ENCODE measurements at places on chromosomes 2 and 18. TPM values are rescaled to one million over a fixed set of nuclear protein-coding genes. Genes with fewer than 3 reads are reported as not detected.
A peak's percentile ranks its signal among the peaks of the same experiment; 100 is the strongest.

- DNase-seq, result peak; percentile 8
Observed at GRCh38 chr2:61911510-61911909, 6.0 kb downstream of the COMMD1 start.

Gene ASPRV1
- not detected for total RNA-seq

DNA sequence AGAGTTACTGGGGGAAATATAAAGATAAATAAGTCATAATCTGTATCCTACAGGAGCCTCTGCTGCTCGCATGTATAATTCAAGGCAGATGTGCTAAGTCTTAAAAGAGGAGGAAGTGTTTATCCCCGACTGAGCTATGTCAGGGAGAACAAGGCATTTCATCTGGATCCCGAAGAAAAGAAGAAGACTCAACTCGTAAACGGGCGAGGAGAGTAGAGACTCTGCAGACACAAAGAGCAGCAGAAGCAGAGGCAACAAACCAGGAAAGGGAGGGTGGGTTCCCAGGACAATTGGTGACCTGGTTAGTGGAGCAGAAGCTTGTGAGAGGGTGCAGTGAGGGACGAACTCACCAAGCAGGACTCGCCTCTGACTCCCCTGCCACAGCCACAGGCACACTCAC is 368.6 kb downstream of the EIPR1 start:
- DNase-seq, result no peak

- peak; percentile 56 for DNase-seq
Observed at GRCh38 chr2:96882230-96882629, 12.3 kb upstream of the SEMA4C start.

- DNase-seq, result no peak
Observed at GRCh38 chr2:202327858-202328257, 48.3 kb upstream of the BMPR2 start.

Gene GAL3ST2
- total RNA-seq, result not detected

GRCh38 chr2:168460571-168460970 is 4.5 kb downstream of the CERS6 start:
- no peak for DNase-seq

DNA sequence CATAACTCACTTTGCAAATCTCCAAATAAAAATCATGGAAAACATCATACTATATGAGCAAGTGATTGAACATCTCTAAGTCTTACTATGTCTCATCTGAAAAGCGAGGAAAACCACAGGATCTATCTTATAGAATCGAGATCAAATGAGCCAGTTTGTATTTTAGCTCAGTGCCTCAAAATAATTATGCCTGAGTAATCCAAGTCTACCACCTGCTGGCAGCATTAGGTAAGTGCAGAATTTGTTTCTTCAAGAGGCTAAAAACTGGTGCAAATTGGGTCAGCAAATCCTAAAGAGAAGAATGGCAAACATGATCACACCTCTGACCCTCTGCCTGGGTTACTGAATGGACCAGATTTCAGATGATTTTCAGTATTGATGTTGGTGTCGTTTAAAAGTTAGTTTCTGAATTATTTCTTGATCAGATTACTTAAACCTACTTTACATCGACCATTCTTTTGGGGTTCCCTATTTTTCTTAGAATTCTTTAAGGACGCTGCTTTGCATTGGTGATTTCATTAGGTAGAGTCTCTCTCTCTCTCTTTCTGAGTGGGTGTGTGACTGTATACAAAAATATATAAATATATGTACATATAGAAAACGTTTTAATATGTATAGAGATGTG is 12.7 kb upstream of the FHOD3 start:
- DNase-seq, result peak; percentile 56

Measured in mammary epithelial cell (primary cell).